ENCODE measurements at places on chromosomes 1 and 21.

- DNase-seq = no peak
Measured at GRCh38 chr1:237124856-237125462, 83.0 kb downstream of the RYR2 start.

DNA sequence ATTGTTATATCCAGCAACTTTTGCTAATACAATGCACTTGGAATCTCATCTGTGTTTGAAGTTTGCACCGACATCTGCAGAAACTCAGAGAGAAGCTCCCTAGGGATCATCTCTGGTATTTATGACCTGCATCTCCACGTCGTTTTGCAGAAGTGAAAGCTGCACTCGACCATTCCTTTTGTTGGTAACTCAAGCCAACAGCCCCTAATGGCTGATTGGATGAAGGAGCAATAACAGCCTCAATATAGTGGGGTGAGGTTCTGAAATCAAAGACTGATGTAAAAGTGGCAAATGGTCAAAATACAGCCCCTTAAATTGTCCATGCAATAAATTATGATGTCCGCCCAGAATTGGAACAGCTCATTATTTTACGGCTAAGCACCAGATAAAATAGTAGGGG, 344.2 kb upstream of the KAZN start:
- no peak for DNase-seq

GRCh38 chr1:74396462-74396861, 115.9 kb downstream of the LRRC53 start:
- no peak for DNase-seq

GRCh38 chr1:3114846-3115245, 45.8 kb downstream of the PRDM16 start:
- DNase-seq = no peak
